ENCODE measurements at places on chromosomes 16 and 17. TPM values are rescaled to one million over a fixed set of nuclear protein-coding genes. Genes with fewer than 3 reads are reported as not detected.
A peak's percentile ranks its signal among the peaks of the same experiment; 100 is the strongest.

- H3K4me1 ChIP-seq: peaks cover 18% of the 10 kb centered on the region
- peaks cover 24% of the 10 kb centered on the region for H3K27me3 ChIP-seq
- no peaks in the 10 kb centered on the region for H3K36me3 ChIP-seq
These were observed 50.3 kb downstream of the ABCC12 start for GRCh38 chr16:48105456-48105855.

DNA sequence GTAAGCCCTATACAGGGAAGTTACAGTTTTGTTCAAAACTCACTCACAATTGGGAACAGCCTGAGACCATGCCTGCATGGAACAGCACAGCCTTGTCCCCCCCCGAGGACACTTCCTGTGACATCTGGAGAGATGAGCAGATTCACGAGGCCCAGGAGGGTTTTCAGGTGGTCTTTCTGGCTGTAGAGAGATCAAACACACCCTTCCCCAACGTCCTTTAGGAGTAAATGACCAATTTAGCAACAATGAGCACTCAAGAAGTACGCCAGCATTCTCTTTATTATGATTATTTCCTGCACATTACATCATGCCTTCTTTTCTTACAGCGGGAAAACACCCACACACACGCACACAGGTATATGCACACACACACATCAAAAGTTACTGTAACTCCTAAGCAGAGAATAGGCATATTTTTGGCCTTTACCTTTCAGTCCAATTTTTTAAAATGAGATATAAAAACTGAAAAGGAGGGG is 39.0 kb downstream of the ADCY9 start:
- peak; percentile 47 for DNase-seq
- peak overlapping the region; percentile 9 for H3K4me3 ChIP-seq
- H3K27ac ChIP-seq: peak overlapping the region; percentile 76
- peaks cover 35% of the 10 kb centered on the region for H3K4me1 ChIP-seq
- H3K36me3 ChIP-seq: peaks cover 3% of the 10 kb centered on the region

DNA sequence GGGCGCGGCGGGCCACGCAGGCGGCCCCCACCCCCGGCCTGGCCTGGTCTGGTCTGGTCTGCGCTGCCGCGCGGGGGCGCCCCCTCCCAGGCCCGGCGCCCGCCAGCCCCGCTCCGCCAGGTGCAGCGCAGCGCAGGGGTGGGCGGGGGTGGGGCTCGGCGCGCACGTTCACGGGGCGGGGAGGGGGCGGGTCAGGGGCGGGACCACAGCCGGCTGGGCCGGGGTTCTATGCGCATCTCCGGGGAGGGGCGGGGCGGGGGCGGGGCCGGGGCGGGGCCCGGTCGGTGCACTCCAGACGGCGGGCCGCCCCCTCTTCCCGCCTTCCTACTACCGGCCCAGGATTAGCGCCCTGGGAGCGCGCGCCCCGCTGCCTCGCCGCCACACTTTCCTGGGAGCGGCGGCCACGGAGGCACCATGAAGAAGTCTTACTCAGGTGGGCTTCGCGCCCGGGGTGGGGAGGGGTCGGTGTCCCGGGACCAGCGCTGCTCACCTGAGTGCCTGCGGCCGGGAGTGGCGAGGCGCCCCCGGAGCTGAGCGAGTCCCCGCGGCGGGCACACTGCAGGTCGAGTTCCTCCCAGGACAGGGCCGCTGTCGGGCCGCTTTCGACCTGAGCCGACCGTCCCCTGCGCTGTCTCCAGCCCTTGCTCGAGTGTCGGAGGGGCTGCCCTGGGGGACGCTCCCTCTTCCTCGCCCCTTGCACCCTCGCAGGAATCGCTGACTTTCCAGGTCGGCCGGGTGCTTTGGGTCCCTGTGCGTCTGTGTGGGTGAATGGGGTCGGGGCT is 140.5 kb downstream of the SEC14L1 start:
- peak overlapping the region; percentile 69 for H3K27ac ChIP-seq
- peaks cover 22% of the 10 kb centered on the region for H3K27me3 ChIP-seq
- DNase-seq: peak; percentile 65
- H3K4me3 ChIP-seq: peak overlapping the region; percentile 70
- H3K36me3 ChIP-seq: no peaks in the 10 kb centered on the region
- peaks cover 16% of the 10 kb centered on the region for H3K4me1 ChIP-seq

DNA sequence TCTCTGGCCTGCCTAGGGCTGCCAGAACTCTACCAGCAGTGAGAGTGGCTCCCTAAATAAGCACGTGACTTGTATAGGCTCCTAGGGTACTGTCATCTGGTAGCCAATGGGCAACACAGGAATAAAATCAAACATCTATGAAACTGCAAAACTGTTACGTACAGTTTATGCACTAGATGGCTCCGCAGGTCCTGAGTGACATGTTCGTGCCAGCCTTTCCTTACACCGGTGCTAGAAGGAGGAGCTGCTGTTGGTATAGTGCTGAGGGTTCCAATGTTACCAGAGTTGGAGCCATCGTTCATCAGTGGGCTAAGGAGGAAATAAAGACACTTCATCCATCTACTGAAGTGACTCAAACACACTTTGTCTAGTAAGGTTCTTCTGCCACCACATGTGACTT is 63.2 kb upstream of the TRAP1 start:
- DNase-seq: peak; percentile 16
- peaks cover 19% of the 10 kb centered on the region for H3K36me3 ChIP-seq
- H3K27ac ChIP-seq: no peak overlapping the region
- H3K4me3 ChIP-seq: no peak overlapping the region
- peaks cover 7% of the 10 kb centered on the region for H3K4me1 ChIP-seq

DNA sequence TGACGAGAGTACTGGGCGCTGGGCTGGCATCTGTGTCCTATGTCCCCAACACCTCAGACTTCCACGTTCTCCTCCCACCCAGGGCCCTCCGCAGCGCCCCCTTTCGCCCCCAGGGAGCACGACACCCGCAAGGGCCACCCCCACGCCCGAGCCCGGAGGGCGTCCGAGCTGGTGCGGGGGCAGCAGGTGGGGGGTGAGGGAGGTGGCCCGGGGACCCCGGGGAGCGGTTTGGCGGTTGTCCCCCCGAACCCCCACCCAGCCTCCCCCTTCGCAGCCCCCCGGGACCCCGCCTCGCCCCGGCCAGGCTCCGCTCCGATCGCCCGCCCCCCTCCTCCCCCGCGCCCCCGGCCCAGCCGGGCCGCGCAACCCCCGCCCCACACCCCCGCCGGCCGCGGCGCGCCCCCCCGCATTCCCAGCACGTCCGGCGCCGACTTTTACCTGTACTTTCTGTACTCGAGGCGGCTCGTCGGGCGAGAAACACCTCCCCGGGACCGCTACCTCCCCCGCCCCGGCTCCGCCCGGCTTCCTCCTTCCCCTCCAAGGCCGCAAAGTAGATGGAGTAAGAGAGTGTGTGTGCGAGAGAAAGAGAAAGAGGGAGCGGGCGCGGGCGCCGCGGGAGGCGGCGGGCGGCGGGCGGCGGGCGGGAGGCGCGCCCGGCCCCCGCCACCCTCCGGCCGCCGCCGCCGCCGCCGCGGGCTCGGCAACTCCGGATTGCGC is 901 bp downstream of the CDYL2 start:
- H3K4me3 ChIP-seq: peak overlapping the region; percentile 96
- H3K4me1 ChIP-seq: peaks cover 57% of the 10 kb centered on the region
- peaks cover 2% of the 10 kb centered on the region for H3K27me3 ChIP-seq
- DNase-seq: peak; percentile 63

DNA sequence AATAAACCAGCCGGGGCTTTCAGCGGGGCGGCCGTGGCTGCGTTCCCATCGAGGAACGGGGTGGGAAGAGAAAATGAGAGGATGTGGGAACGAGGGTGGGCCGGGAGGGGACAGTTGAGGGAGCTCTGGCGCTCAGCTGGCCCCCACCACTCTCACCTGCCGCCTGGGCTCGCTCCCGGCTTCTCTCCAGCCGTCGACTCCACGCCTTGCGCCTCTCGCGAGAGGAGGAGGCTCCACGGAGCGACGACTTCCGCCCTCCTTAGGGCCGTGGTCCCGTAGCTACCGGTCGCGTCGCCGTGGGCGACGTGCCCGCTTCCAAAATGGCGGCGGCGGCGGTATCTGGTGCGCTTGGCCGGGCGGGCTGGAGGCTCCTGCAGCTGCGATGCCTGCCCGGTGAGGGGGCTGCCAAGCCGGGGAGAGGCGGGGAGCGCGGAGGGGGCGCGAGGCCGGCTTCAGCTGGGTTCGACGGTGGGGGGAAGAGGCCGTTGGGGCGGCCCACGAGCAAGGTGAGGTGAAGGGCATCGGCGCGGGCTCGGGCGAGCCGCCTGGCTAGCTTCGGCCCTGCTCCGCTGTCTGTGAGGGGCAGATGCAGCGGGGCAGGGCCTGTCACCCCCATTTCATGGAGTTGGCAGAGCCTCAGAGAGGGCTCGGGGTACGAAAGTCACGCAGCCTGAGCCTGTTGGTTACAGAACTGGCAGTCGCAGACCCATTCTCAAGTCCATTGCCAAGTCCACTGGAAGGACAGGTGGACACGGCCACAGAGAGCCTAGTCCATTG is at the start of the genes CIAPIN1 and COQ9:
TSS of gene CIAPIN1 (minus strand) at position 200 of the 777 bp plus-strand sequence. CDS start 6,457 bp downstream, outside the sequence.
TSS of gene COQ9 (plus strand) at position 294 of the 777 bp plus-strand sequence. CDS start at position 321, 27 bp downstream.
- peak; percentile 96 for DNase-seq
- peaks cover 28% of the 10 kb centered on the region for H3K4me1 ChIP-seq
- peak within 1 kb of the TSS; percentile 91 for H3K4me3 ChIP-seq
- peak within 1 kb of the TSS; percentile 70 for H3K27ac ChIP-seq
- peaks cover 4% of the 10 kb centered on the region for H3K36me3 ChIP-seq

GRCh38 chr17:79513820-79514535 is 96.9 kb downstream of the RBFOX3 start:
- DNase-seq: no peak
- no peaks in the 10 kb centered on the region for H3K36me3 ChIP-seq
- peaks cover 15% of the 10 kb centered on the region for H3K27me3 ChIP-seq
- H3K4me1 ChIP-seq: no peaks in the 10 kb centered on the region

DNA sequence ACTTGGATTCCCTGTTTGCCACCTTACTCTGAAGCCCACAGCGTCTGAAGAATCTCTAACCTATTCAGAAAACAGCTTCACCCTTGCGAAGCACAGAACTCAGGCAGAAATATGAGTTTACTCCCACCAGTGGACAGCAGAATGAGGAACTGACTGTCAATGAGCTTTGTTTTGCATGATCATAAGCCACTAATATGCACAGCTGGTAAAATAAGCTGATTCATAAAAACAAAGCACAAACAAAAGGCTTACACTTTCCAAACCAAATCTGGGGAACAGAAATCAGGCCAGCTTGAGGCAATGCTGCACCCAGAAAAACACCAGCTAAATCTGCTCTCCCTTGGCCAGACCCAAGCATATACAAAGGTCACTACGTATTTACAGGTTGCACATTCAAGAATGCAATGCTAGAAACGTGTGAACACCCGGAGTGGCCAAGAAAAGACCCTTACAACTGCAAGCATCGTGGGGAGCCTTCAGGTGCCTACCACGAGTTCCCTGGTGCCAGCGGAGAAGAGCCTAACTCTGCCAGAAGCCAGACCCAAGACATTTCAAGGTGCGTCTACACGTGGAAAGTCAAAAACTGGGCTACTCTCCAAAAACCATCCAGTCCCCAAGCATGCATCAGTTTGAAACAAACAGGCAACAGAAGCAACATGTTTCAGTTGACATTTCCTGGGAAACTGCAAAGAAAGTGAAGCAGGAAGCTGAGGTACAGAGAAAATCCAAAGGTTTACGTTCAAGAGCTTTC is 207.1 kb downstream of the ZFHX3 start:
- H3K27me3 ChIP-seq: peaks cover 4% of the 10 kb centered on the region
- no peaks in the 10 kb centered on the region for H3K36me3 ChIP-seq
- H3K4me1 ChIP-seq: no peaks in the 10 kb centered on the region
- DNase-seq: no peak
- no peak overlapping the region for H3K27ac ChIP-seq
- H3K4me3 ChIP-seq: no peak overlapping the region

KCTD19 gene
- total RNA-seq: 2.5 TPM

DNA sequence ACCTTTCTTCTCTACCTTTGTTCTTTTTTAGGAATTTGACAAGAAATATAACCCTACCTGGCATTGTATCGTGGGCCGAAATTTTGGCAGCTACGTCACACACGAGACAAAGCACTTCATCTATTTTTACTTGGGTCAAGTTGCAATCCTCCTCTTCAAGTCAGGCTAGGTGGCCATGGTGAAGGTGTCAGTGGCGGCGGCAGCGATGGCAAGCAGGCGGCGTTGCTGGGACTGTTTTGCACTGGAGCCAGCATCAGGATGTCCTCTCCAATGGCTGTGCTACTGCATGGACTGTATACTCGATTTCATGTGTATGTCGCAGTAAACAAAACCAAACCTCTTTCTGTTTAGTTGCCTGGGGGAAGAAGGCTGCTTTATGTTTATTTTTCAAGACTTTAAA is 5.9 kb downstream of the DYNLL2 start:
- no peaks in the 10 kb centered on the region for H3K27me3 ChIP-seq
- H3K27ac ChIP-seq: no peak overlapping the region
- DNase-seq: no peak
- H3K36me3 ChIP-seq: peaks cover 54% of the 10 kb centered on the region
- H3K4me3 ChIP-seq: no peak overlapping the region

DNA sequence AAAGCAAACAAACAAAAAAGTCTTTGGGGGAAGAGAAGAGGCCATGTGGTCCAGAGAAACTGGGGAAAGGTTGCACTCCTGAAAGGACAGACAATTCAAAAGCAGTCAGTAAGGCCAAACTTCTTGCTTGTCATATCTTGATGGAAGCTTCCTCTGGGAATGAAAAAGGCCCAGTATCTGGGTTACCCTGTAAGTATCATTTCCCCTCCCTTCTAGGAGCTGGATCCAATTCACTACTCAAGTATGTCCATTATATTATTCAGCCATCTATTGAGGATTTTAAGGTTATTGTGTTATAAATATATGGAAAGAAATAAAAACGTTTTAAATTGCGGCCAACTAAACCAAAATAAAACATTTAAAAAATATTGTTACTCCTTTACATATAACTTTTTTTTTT is 26.0 kb upstream of the MON1B start:
- no peak for DNase-seq
- H3K27me3 ChIP-seq: peaks cover 18% of the 10 kb centered on the region
- H3K36me3 ChIP-seq: no peaks in the 10 kb centered on the region
- H3K27ac ChIP-seq: no peak overlapping the region
- H3K4me3 ChIP-seq: no peak overlapping the region
- H3K4me1 ChIP-seq: no peaks in the 10 kb centered on the region

- H3K27ac ChIP-seq: no peak overlapping the region
- no peaks in the 10 kb centered on the region for H3K36me3 ChIP-seq
- no peak overlapping the region for H3K4me3 ChIP-seq
- H3K4me1 ChIP-seq: no peaks in the 10 kb centered on the region
- DNase-seq: no peak
- peaks cover 17% of the 10 kb centered on the region for H3K27me3 ChIP-seq
These were observed 177.0 kb downstream of the IRF8 start for GRCh38 chr16:86075839-86076440.

DNA sequence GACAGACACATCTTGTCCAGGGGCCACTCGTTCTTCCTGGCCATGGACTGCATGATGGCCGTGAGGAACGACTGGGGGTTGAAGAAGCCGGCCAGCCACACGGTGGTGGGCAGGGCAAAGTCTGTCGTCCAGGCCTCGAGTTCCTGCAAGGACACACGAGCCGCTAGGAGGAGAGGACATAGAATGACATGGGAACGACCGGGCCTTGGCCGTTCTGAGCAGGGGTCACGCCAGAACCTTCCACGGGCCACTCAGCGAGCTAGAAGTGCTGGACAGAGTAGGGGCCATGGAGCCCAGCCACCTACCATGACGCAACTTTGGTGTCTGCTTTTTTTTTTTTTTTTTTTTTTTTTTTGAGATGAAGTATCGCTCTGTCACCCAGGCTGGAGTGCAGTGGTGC is 47.0 kb downstream of the PGS1 start:
- DNase-seq: no peak
- no peak overlapping the region for H3K4me3 ChIP-seq
- H3K36me3 ChIP-seq: peaks cover 51% of the 10 kb centered on the region
- peaks cover 21% of the 10 kb centered on the region for H3K4me1 ChIP-seq
- no peak overlapping the region for H3K27ac ChIP-seq
